ENCODE measurements at places on chromosomes 11 and 22.

- DNase-seq = no peak
These were observed 55.7 kb downstream of the ANO1 start for GRCh38 chr11:70133771-70134335.

DNA sequence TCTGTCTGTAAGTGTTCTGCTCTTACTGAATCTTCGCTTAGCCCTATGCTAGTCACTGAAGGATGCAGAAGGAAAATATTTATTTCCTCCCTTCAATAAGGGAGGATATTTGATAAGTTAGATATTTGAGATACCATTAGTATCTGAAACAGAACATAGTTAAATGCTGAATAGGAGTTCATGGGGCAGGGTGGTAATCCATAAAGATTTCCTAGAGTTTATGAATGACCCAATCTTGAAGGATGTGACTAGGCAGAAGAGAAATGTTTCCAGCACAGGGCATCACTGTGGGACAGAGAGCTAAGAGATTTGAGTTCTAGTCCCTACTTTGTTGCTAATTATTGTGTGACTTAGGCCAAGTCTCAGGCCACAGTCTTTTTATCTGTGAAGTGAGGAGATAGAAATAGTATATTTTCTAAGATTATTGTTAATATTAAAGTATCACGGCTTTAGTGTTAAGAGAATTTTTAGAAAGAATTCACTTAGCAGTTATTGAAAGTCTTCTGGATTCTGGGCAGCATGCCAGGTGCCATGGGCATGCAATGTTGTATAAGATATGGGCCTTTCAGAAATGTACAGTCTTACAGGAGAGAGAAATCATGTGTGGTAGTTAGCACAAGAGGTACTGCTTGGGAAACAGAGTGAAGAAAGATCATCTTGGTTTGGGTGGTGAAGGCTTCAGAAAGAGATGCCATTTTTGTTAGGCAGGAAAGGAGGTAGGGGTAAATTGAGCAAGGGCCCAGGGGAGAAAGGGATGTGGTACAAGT, 24.0 kb downstream of the SWAP70 start:
- DNase-seq = no peak

DNA sequence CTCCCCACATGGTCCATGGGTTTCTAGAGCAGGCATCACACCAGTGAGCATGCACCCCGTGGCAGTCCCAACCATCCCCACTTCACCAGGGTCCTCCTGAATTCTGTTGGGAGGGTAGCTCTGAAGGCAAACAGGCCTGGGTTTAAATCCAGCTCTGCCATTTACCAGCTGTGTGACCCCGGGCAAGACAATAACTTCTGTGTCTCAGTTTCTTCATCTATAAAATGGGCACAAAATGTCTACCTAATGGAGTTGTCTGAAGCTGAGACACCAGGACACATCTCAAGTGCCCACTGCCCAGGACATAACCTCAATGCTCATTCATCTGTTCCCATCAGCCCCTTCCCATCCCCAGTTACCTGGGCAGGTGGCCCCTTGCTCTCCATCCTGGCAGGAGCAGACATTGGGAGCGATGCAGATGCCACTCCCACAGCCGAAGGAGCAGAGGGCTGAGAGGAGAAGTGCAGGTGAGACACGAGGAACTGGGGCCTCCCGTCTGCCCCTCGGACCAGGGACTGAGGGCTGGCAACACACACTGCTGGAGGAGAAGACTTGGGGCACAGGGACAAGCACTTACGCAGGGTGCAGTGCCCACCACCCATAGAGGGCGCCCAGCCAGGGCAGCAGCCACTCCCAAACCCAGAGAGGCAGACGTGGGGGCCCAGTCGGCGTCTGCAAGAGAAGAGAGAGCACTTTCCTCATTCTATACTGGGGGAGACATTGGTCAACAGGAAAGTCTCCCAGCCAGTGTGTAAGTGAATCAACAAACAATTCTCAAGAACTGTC, 4.0 kb downstream of the VWCE start:
- no peak for DNase-seq

DNA sequence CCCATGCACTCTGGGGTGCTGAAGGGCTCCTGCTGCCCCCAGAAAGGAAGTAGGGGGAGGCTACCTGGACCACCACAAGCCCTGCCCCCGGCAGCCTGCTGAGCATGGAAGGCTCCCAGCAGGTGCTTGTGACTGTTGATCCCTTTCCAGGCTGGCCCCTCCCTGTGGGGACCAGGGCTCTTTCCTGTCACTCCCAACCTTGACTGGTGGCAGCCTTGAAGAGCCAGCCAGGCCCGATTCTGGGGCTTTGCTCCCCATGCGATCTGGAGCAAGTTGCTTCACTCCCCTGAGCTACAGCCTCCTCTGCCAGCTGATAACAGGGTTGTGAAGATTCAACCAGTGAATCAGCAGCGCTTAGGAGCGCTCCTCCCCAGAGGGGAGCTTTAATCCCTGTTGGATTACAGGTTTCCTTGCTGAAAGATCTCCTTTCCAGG, 4.6 kb upstream of the CST6 start:
- no peak for DNase-seq

DNA sequence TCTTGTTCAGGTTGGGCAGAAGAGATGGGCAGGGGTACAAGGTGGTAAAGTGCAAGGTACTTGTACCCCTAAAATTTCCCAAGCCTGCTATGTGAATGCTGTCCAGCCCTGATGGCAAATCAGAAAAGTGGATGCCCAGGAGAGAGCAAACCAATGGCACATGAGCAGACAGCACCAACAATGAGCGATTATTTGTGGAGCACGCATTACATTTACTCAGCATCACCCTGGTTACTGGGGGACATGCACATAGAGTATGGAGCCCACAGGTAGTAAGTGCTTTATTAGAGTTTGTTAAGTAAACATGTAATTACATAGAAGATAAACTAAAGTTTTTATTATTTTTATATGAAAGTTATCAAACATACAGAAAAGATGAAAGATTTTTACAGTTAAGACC, 165.7 kb downstream of the NTM start:
- no peak for DNase-seq

DNA sequence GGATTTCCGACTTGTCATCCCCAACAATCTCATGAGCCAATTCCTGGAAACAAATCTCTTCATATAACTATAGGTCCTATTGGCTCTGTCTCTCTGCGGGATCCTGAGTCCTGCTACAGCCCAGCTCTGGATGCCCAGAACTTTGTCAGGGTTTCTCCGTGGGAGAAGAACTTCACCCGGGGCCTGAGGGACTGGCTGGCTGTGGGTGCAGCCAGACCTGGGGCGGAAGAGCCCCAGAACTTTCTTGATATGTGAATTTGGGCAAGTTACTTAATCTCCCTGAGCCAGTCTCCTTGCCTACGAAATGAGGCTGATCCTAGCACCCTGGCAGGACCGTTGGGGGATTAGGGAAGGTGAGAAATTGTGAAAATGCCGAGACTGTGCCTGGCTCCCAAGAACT, 6.6 kb upstream of the TRIM29 start:
- DNase-seq = no peak

GRCh38 chr22:44109416-44109815, 71.3 kb upstream of the PARVG start:
- DNase-seq = no peak

DNA sequence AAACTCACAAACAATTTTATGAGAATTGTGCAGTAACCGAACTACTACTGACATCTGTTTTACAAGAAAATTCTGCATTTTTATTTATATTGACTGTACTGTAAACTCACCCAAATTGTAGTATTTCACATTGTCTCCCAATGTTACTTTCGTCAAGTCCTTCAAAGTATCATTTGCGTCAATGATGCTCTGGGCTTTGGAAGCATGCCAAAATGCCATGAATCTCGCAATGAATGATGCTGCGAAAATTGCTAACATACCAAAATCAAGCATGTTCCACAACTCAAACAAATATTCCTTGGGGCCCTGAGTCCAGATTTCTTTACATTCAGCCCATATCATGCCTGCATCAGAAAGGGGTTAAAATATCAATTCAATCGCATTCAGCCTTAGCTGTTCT, 107.6 kb downstream of the TRPC6 start:
- no peak for DNase-seq

DNA sequence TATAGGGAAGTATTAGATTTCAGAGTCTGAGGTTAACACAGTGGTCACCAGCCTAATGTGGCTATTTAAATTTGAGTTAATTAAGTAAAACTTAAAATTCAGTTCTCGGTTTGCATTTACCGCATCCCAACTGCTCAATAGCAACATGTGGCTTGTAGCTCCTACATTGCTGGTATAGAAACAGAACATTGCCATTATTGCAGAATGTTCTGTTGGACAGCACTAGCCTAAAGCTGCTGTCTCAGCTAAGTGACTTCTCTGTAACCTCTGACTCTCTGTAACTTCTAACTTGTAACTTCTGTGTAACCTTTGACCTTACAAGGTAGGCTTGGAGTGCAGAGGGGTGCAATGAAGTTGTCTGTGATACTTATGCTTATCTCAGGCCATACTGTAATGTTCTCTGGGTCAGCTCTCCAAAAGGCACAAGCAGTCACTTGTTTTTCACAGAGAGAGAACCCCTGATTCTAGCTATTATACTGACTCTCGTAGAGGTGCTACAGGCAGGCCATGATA, 78.7 kb downstream of the ZNRF3 start:
- DNase-seq = no peak

DNA sequence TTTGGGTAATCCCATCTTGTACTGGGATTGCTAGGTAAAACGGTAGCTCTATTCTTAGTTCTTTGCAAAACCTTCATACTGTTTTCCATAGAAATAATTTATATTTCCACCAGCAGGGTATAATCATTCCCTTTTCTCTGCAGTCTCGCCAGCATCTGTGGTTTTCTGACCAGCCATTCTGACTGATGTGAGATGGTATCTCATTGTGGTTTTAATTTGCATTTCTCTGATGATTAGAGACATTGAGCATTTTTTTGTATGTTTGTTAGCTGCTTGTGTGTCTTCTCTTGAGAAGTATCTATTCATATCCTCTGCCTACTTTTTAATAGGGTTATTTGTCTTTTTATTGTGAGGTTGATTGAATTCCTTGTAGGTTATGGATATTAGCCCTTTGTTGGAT, 220.9 kb downstream of the PGR start:
- no peak for DNase-seq

DNA sequence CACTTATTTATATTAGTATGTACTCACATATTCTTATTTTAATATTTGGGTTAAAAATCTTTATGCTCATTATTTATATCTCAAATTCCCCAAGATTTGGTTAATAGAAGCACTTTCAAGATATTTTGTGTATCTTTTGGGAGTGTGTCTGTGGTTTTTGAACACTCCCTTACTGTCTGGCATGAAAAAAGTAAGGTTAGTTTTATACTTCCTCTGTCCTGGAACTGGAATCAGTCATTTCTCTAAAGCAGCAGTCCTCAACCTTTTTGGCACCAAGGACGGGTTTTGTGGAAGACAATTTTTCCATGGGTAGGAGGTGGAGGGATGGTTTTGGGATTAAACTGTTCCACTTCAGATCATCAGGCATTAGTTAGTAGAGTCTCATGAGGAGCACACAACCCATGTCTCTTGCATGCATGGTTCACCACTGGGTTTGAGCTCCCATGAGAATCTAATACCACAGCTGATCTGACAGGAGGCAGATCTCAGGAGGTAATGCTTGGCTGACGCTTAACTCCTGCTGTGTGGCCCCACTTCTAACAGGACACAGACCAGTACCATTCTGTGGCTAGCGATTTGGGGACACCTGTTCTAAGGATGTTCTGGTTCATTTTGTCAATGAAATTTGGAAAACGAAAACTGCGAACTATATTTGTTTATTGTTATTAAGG, 60.2 kb downstream of the CASP12 start:
- no peak for DNase-seq

- no peak for DNase-seq
These were observed 140.0 kb upstream of the MTMR2 start for GRCh38 chr11:96063886-96064285.

DNA sequence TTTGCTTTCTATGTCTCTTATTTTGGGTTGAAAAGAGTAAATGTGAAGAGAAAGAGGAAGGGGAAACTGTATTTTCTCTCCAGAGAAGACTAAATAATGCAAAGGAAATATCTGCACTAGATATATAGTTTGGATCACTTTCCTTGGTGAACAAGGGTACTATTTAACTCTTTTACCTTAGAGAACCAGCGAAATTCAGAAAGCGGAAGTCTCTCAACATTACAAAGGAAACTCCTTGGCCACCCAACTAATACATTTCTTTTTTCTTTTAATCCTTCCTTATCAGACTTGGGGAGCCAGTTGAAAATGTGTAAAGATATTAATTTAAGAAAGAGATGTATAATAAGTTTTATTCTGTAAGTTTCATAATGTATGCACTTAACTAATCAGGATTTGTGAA, 64.2 kb downstream of the SESN3 start:
- no peak for DNase-seq

DNA sequence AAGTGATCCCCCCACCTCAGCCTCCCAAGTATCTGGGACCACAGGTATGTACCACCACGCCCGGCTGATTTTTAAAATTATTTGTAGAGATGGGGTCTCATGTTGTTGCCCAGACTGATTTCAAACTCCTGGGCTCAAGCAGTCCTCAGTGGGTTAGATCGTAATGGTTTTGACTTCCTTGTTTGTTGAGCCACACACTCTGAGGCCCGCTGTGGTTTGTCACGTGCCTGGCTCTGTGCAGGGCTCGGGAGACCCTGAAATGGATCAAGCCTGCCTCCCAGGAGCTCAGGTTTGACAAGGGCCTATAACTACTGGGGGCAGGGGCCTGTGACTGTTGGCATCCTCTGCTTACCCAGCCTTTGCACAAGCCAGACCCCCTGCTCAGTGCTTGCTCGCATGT, 68.1 kb downstream of the MPPED1 start:
- no peak for DNase-seq
